ENCODE measurements at places on chromosomes 2 and 18.

DNA sequence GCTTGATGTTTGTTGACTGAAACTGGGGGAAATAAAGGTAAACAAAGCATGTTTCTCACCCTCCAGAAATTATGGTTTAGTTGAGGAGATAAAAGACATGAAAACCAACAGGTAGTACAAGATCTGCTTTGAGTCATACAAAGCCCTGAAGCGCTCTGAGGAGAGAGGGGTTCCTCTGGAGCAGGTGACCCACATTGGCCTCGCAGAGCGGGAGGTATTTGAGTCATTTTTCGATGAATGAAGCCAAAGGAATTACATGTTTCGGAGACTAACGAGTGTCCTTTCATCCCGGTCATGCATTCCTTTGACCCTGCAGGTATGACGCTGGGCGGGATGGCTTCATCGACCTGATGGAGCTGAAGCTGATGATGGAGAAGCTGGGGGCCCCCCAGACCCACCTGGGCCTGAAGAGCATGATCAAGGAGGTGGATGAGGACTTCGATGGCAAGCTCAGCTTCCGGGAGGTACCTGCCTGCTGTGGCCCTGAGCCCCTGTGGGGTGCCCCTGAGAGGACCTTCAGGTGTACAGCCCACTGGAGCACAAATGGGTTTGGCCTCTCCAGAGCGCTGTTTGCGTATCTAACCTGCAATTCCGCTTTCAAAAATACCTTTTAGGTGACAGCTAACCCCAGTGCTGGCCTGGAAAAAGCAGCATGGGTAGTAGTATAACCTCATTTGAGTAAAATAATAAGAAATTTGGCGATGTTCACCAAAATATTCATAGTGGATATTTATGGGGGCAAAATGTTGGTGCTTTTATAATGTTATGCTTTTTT is 29.3 kb downstream of the EFHD1 start:
- no peak for DNase-seq

GRCh38 chr18:52716973-52717372 is 377.0 kb downstream of the DCC start:
- no peak for DNase-seq

- no peak for DNase-seq
Observed at GRCh38 chr2:212441141-212441540, 97.5 kb downstream of the ERBB4 start.

- DNase-seq, result no peak
Observed at GRCh38 chr18:950882-951495, 46.3 kb downstream of the ADCYAP1 start.

GRCh38 chr2:50102383-50102782 is 929.5 kb downstream of the NRXN1 start:
- no peak for DNase-seq

DNA sequence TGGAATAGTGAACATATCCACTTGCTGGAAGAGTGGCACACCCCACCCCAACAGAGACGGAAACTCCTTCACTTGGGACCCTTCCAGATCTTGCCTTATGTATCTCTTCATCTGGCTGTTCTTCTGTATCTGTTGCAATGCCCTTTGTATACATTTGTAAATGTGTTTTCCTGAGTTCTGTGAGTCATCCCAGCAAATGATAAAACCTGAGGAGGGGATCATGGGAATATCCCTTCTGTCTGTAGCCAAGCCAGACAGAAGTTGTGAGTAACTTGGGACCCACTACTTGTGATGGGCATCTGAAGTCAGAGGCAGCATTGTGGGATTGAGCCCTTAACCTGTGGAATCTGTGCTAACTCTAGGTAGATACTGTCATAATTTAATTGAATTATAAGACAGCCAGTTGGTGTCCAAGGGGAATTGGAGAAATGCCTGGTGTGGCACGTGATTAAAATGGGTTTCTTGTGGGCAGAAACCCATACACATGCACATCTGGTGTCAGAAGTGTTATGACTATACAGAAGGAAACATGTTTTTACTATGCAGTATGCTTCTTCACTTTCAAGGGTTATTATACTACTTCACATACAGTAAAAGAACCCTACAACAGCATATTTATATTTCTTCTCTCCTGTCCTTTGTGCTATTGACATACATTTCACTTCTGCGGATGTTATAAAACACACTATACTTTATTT is 32.3 kb upstream of the TMEM247 start:
- no peak for DNase-seq

DNA sequence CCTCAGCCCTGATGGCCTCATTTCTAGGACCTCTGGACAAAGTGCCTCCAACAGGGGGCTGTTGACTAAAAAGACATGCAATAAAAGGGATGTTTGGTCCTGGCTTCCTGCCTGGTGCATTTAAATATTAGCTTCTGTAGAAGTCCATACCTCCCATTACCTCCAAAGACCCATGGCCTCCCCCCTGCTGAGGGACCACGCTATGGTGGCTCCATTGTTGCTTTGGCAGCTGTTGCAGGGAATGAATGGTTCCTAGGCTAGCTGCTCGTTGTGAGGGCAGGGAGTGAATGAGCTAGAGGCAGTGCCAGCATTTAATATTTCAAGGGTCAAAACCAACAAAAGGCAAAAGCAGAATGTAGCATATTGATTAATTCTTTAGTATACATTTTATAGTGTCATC is 285.9 kb downstream of the SLC8A1 start:
- no peak for DNase-seq

GRCh38 chr2:70767079-70767698 is 811 bp downstream of the ADD2 start:
- peak; percentile 6 for DNase-seq

DNA sequence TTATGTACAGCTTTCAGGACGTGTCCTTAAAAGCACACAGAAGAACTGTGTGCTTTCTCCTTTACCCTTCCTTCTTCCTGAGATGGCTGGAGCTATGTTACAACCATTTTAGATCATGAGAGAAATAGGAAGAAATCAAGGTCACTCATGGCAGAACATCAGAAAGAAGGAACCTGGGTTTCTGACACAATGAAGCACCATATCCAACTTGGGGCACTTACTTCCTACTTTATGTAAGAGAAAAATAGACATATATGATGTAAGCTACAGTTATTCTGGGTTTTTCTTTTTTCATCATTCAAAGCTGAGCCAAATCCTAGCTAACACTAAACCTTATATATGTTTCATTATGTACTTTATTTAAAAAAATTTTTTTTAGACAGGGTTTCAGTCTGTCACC is 79.5 kb downstream of the FAM161A start:
- DNase-seq, result no peak

- DNase-seq, result no peak
Observed at GRCh38 chr2:100561191-100561590, 1.6 kb upstream of the PDCL3 start.

GRCh38 chr2:61995515-61995914 is 90.0 kb downstream of the COMMD1 start:
- DNase-seq, result no peak

DNA sequence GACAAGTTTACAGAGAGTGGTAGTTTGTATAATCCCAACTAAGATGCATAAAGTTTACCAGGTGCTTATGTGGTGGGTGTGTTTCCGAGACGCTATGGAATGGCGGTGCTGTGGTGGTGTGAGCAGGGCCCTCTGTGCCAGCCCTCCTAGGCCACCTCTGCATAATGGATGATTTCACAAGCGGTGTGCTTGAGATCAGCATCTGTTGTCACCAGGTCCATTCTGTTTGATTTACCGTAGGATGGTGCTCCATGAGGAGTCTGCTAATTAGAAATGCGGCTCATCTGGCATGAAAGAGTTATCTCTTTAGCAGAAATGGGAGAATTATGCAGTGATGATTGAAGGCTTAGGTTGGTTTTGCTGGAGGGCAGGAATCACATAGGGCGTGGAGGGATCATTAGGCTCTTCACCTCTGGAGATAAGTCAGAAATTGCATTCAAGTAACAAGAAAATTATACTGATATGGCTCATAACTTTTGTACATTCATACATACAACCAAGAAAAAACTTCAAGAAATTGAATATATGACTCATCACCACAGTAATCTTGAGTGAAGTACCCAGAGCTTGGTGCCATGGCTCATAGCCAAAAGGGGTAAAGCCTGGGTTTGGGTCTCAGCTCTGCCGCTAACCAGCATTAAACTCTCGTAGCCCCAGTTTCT is 41.4 kb downstream of the CRIM1 start:
- DNase-seq, result no peak

DNA sequence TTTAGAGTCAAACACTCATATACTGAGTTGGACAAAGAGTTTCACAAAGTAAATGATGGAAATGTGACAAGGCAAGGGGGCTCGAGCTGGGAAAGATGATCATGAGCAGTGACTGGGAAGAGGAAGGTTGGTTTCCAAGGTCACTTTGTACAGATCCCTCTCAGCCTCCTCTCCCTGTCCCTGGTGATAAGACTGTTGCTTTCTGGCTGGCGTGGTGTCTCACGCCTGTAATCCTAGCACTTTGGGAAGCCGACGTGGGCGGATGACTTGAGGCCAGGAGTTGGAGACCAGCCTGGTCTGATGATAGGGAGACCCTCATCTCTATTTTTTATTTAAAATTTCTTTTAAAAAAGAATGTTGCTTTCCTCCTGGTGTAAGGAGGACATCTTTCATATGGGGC is 86.6 kb upstream of the STPG4 start:
- no peak for DNase-seq

- DNase-seq, result no peak
Observed at GRCh38 chr2:148218326-148219075, 197.6 kb downstream of the MBD5 start.

DNA sequence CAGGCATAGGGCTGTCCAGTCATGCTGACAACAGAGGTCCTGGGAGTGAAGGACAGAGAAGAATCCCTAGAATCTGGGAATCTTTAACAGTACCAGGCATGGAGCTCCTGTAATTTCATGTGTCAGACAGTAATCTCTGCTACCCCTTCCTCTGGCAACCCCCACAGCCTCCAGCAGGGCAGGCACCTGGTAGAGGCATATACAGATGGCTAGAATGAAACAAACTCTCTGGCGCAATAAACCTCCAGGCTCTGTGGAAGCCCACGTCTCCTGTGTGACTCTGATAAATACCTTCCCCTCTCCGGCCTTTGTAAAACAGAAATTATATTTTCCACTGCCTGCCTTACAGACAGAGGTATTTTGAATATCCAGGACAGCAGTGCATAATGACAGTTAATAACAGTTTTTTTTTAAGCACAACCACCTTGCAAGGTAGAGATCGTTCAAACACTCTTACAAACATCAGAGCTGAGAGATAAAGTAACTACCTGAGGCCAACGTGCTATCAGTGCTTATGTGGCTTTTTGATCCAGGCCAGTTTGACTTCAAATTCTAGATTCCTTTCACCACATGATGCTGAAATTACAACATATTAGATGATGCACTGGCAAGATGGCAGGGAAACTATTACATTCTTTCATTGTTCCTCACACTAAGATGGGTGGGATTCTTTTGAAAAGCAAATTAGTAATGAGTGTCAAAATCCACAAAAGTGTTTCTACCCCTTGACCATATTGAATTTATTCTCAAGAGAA is 47.7 kb upstream of the TMEM247 start:
- DNase-seq, result no peak

DNA sequence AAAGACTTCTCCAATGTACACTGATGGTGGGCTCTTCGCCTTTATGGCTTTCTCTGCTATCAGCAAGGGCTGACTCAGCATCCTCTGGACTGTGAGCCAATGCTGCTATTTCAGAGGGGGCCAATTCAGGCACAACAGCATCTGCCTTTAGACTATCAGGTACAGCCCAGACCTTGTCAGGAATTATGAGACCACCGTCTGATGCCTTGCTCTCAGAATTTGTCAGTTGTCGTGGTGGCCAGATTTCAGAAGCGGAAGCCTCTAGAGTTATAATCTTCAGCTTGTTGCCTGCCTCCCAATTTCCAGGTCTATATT is 92.7 kb downstream of the ALPK2 start:
- no peak for DNase-seq

DNA sequence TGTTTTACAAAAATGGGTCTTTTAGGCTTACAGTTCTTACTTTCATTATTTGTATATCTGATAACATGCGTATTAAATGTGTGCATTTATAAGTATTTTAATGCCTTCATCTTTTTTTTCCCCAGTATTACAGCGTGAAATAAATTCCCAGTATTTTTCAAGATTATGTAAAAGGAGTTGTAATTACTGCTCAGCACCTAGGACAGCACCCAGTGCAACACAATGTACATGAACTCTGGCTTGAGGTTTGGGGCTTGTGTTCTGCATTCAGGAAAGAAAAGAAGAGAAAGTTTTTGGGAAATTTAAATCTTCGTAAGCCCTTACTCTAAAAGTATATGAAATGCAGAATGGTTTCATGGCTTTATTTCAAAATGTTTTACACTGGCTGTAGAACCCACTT is 16.7 kb downstream of the ZNF638 start:
- no peak for DNase-seq

GRCh38 chr2:210199186-210199765 is 26.0 kb downstream of the ACADL start:
- DNase-seq, result no peak

DNA sequence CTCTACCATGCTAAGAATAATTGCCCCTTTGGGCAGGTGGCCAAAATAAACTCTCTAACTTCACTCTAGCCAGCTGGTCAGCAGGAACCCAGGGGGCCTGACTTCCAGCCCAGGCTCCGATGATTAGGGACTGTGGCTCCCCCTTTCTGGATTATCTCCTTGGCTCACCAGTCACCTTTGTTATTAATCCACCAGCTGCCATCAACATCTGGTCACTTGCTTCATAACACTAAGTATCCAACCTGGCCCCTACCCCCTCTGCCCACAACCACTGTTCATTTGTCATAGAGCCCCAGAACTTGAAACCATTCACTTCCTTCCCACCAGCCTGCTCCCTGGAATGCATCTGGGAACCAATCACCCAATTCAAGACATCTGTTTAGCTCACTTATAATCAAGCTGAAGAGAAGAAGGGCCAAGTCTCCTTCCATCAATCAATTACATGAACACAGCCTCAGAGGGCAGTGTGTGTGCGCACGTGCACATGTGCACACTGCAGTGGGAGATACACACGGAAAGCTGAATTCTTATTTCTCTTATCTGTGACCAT is 215.1 kb downstream of the ALK start:
- no peak for DNase-seq

GRCh38 chr2:149799013-149799705 is 211.6 kb upstream of the MMADHC start:
- DNase-seq, result no peak

GRCh38 chr2:211439011-211439410 is 882.6 kb downstream of the CPS1 start:
- no peak for DNase-seq

- no peak for DNase-seq
Observed at GRCh38 chr18:51160646-51161045, 36.8 kb downstream of the MEX3C start.

All from stimulated activated CD4-positive, alpha-beta T cell treated with anti-CD3 and anti-CD28 coated beads, Interleukin-4, amount 100 ng/mL, for 1 hour (primary cell).